ENCODE measurements at places on chromosomes 12 and 14.

- DNase-seq: no peak
Measured at GRCh38 chr12:99232324-99232723, 415.2 kb upstream of the GARIN6 start.

DNA sequence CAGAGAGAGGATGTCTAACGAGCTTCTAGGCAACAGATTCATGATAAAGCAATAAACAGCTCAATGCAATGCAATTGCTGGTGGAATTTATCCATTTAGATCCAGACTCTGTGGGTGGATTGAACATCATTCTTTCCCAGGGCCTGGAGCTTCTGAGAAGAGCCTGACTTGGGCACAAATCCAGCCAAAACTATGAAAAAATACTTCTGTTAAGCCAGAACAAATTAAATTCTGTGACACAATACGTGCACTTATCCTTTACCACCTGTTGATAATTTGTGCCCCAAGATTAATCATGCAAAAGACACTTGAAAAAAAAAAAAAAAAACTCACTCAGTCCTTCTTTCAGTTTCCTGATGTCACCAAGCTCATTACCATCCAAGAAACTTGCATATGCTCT lies 446.0 kb upstream of the DCN start:
- no peak for DNase-seq

GRCh38 chr12:96176575-96176974 lies 17.6 kb upstream of the ELK3 start:
- DNase-seq: no peak

GRCh38 chr14:94237983-94238382 lies 55.1 kb downstream of the SERPINA10 start:
- DNase-seq: no peak

DNA sequence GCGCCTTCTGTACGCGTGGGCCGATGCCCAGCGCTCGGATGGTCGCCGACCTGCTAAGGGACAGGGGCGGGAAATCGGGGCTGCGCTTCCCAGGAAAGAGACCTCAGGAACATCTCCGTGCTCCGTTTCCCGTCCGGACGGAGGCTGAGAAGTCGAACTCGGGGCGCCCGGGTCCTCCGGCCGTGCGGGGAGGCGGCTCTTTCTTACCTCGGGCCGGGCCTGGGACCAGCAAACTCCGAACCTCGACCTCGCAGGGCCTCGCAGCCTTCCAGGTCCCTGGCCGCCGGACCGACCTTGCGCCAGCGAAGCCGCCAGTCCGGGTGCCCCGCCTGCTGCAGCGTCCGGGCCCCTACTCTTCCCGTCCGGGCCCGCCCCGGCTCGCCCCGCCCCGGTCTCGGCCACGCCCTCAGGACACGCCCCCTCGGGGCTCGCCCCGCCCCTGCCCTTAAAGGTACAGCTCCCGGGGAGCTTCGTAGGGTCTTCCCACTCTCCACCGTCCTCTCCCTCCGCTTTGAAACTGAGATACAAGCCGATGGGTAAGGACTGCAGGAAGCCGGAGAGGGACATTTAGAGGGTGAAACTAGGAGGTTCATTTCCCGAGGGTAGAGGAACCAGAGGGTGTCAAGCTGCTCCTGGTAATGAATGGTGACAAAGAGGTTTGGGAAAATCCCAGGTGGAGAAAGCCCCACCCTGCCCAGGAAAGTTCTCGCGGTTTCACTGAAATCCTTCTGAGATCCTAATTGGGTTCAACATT lies at the start of gene SLC8B1:
Gene SLC8B1, minus strand, starts transcription at position 324 of the 754 bp plus-strand sequence. CDS start 2,231 bp downstream, outside the sequence.
- DNase-seq: peak; percentile 89

Measured in GM12892 (cell line).